Activated T-cell treated with anti-CD3 and anti-CD28 coated beads for 48 hours (primary cell): ENCODE measurements at places on chromosomes 11 and 22.

DNA sequence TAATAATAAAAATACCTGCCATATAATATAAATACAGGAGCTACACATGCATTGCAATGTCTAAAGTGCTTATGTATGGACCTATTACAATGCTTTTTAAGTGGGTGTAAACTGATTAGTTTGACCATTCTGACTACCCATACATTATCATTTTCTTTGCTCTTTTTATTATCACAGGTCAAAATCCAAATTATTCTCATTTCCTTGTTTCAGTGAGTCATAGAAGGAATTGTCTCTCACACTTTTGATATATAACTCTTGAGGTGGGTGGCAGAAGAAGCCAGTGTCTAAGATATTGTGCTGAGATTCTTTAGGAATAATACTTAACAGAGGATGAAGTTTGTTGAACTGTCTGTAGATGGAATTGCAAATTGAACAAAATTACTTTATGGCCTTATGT lies 35.6 kb downstream of the GAS2 start:
- DNase-seq, result no peak

DNA sequence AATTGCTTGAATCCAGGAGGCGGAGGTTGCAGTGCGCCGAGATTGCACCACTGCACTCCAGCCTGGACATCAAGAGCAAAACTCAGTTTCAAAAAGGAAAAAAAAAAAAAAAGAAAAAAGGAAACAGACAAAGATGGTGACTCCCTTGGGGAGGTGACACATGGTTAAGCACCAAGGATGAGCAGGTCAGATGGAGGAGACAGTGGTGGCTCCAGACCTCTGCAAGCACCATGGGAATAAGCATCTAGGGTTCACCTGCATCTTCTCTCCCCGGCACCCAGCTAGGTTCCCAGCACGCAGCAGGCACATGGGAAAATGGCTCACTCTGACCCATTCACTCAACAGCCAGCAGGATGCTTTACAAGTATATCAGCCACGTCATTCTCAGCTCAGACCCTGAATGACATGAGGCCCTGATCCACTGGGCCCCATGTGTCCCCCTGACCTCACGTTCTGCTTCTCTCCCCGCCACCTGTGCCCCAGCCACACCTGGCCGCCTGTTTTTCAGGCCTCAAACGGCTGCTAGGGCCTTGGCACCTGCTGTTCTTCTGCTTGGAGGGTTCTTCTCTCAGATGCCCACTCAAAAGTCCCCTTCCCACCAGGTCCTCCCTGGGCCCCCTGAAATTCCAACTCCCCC lies 24.2 kb downstream of the A4GALT start:
- no peak for DNase-seq

- DNase-seq, result no peak
These were observed 62.7 kb downstream of the ISX start for GRCh38 chr22:35128637-35129036.

GRCh38 chr11:78194490-78194889 lies 5.8 kb downstream of the USP35 start:
- DNase-seq, result no peak

- peak; percentile 71 for DNase-seq
These were observed 62.8 kb downstream of the BCR start for GRCh38 chr22:23243006-23243573.

GRCh38 chr11:36431429-36432092 lies 78.5 kb downstream of the TRAF6 start:
- no peak for DNase-seq

GRCh38 chr11:5405173-5405572 lies 16.7 kb upstream of the OR51Q1 start:
- no peak for DNase-seq

DNA sequence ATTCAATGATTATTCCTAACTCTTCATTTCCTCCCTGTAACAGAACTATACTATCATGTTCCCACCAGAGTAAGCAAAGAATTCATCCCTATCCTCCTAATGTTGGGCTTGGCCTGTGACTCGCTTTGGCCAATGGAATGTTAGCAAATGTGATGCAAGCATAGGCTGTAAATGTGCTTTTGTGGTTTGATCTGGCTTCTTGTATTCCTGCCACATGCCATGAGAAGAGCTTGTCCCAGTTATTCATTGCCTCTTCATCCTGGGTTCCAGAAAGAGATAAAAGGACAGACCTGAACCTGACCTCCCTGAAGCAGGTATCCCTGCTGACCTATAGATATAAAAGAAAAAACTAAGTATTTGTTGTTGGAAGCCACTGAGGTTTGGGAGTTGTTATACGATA lies 51.0 kb downstream of the SYTL2 start:
- no peak for DNase-seq

DNA sequence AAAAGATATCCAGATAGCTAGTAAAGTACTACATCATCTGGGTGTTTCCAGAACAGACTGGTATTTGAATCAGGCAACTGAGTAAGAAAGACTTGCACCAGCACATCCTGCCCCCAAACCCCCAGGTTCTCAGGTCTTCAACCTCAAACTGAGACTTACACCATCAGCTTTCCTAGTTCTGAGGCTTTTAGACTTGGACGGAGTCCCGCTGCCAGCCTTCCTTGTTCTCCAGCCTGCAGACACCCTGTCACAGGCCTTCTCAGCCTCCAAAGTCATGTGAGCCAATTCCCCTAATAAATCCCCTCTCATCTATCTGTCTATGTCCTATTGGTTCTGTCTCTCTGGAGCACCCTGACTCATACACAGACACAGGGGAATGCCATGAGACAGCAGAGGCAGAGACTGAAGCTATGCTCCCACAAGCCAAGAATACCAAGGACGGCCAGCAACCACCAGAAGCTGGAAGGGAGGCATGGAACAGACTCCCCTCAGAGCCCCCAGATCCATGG lies 10.9 kb downstream of the SMCO4 start:
- DNase-seq, result no peak

- no peak for DNase-seq
These were observed 15.7 kb upstream of the VPREB1 start for GRCh38 chr22:22228921-22229320.

GRCh38 chr11:77223797-77224196 lies 77.7 kb downstream of the GDPD4 start:
- no peak for DNase-seq

- no peak for DNase-seq
These were observed 59.6 kb downstream of the ZNRF3 start for GRCh38 chr22:28942801-28943500.

DNA sequence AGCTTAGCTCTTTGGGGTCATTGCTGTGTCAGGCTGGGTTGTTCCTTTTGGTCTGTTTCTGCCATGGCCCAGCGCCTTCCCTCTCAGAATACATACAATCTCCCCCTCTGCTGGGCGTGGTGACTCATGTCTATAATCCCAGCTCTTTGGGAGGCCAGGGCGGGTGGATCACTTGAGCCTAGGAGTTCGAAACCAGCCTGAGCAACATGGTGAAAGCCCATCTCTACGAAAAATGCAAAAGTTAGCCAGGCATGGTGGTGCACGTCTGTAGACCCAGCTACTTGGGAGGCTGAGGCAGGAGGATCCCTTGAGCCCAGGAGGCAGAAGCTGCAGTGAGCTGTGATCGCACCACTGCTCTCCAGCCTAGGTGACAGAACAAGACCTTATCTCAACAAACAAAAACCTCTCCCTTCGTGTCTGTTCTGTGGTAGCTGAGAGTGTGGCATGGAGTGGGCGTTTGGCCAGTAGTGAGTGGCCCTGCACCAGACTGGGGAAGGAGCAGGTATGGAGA lies 46.7 kb upstream of the RAB1B start:
- DNase-seq, result peak; percentile 11

- DNase-seq, result no peak
These were observed 98.9 kb downstream of the TRIM29 start for GRCh38 chr11:120039039-120039438.

GRCh38 chr11:45665206-45665932 lies at the start of gene CHST1:
Gene CHST1, minus strand, starts transcription at chr11:45665622. Its CDS starts 14,699 bp downstream, at chr11:45650923.
- DNase-seq, result no peak

- peak; percentile 72 for DNase-seq
These were observed 26.7 kb downstream of the CD44 start for GRCh38 chr11:35165423-35166368.
